Hematopoietic multipotent progenitor cell (in vitro differentiated cells): ENCODE measurements at places on chromosomes 6 and 20.

DNA sequence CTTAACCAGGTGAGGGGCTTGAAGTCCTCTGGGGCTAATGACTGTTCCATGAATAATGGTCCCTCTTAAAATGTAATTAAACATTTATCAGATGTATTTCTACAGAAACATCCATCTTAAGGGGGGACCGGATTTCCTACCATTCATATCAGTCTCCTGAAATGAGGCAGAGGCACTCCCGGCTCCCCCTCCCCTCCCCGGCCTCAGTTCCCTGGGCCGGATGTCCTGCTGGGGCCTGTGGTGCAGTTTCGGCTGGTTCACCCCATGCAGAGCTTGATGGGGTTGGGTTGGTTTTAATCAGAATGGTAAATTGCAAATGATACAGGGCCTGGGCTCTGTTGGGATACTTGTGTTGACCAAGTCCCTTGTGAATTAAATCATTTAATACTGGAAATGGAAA lies 349.4 kb downstream of the PREX1 start:
- DNase-seq: no peak

- DNase-seq: peak; percentile 54
Measured at GRCh38 chr6:15327271-15327670, 81.4 kb downstream of the JARID2 start.

DNA sequence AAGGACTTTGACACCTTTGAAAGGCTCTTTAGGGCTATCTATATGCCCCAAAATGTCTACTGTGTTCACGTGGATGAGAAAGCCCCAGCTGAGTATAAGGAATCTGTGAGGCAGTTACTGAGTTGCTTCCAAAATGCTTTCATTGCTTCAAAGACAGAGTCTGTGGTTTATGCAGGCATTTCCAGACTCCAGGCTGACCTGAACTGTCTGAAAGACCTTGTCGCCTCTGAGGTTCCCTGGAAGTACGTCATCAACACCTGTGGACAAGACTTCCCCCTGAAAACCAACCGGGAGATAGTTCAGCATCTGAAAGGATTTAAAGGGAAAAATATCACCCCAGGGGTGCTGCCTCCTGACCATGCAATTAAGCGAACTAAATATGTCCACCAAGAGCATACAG lies 65.2 kb downstream of the GCNT2 start:
- no peak for DNase-seq

DNA sequence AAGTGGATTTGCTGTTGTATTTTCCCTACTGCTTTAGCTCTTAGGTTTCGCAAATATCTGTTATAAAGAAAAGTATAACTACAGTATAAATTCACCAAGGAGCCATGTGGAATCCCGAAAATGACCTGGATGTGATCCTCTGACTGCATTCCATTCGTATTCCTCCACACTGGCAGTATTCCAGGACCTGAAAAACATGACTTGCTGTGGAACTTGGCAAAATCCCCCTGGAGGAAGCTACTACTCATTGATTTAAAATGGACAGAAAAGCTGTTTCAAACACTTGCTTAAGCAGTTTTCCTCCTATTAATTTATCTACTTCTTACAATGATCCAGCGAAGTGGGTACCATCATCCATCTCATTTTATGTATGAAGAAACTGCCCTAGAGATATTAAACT lies 13.3 kb upstream of the ENPP5 start:
- no peak for DNase-seq

DNA sequence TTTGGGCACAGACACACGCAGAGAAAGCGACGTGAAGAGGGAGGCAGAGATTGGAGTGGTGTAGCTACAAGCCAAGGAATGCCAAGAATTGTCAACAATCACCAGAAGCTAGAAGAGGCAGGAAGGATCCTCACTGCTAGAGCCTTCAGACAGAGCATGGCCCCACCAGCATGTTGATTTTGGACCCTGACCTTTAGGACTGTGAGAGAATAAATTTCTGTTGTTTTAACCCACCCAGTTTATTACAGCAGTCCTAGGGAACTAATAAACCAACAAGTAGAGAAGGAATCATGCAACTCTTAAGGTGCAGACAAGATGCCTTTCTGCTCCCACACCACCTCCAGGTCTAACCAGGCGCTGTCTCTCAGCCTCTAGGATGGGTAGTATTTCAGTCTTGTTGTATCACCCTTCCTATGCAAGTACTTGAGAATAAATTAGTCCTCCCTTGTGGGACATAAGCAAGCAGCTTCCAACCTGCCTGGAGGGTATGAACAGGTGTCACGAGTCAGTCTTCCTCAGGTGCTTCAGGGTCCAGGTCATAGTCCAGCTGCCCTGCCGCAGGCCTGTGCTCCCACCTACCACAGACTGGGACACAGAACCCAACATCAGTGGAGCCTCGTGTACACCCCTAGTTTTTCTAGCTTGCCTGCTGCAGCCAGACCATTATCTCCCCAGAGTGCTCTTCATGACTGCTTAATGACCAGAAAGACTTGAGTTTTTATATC lies 46.4 kb upstream of the CCN2 start:
- no peak for DNase-seq
